ENCODE measurements at places on chromosomes 13 and 19.

GRCh38 chr13:43965459-43965845 lies 85.7 kb downstream of the LACC1 start:
- no peak for DNase-seq

GRCh38 chr19:16849168-16849567 lies 20.0 kb downstream of the SIN3B start:
- DNase-seq: no peak

- no peak for DNase-seq
These were observed 85.5 kb upstream of the FGF14 start for GRCh38 chr13:102487330-102487729.

- DNase-seq: no peak
These were observed 41.2 kb downstream of the MIPEP start for GRCh38 chr13:23848019-23848418.

DNA sequence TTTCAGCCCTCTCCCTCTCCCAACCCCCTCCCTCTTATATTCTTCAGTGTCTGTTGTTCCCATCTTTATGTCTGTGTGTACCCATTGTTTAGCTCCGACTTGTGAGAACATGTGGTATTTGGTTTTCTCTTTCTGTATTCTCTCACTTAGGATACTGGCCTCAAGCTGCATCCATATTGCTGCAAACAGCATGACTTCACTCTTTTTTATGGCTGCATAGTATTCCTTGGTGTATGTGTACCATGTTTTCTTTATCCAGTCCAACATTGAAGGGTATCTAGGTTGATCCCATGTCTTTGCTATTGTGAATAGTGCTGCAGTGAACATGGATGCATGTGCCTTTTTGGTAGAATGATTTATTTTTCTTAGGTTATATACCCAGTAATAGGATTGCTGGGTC lies 17.8 kb downstream of the NHLRC3 start:
- DNase-seq: no peak

GRCh38 chr19:48970139-48970766 lies 5.1 kb downstream of the FTL start:
- DNase-seq: no peak

- DNase-seq: no peak
These were observed 8.5 kb downstream of the TBC1D4 start for GRCh38 chr13:75473468-75473867.

DNA sequence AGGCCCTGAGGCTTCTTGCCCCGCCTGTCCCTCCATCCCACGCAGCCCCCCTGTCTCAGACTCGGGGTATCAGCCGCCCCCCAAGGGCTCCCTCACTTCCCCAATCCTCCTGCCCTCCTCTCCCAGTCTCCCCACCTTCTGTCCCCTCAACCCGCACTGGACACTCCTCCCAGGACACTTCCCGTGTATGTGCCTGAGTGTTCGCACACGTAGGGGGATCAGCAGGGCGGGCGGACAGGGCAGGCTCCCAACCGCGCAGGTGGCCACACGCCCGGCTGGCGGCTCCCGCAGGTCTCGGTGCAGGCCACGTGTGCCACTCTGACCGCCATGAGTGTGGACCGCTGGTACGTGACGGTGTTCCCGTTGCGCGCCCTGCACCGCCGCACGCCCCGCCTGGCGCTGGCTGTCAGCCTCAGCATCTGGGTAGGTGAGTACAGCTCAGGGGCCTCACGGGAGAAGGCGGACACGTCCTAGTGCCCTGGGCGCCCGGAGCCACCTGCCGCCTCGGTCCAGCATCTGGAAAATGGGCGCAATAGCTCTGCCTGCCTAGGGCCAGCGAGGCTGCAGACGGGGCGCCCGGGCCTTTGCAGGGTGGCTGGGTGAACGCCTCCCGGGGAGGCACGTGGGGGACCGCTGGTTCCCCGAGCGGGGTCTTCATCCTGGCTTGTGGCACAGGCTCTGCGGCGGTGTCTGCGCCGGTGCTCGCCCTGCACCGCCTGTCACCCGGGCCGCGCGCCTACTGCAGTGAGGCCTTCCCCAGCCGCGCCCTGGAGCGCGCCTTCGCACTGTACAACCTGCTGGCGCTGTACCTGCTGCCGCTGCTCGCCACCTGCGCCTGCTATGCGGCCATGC lies 2.3 kb downstream of the KISS1R start:
- no peak for DNase-seq

GRCh38 chr19:35294328-35294727 lies 2.4 kb downstream of the MAG start:
- no peak for DNase-seq

DNA sequence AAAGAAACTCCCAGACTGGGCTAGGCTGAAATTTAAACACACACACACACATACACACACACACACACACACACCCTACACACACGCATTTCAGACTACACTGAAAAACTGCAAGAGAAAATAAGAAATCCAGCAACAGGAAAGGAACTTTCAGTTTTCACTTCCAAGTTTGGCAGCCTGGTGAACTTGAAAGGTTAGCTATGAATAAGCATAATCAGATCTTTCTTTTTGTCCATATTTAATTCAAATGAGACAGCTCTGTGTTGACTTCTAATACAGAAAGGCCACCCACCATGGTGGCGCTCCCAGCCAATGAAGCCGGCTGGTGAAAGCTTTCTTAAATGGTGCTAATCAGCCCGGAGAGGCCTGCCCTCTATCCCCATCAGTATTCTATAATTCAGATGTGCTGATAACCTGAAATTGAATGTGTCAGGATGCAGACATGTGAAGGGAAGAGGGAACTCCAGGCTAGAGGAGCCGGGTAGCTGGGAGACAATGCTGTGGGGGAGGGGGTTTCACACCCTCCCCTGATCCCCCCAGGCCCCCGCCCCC lies 108.3 kb upstream of the ZNF536 start:
- DNase-seq: no peak

DNA sequence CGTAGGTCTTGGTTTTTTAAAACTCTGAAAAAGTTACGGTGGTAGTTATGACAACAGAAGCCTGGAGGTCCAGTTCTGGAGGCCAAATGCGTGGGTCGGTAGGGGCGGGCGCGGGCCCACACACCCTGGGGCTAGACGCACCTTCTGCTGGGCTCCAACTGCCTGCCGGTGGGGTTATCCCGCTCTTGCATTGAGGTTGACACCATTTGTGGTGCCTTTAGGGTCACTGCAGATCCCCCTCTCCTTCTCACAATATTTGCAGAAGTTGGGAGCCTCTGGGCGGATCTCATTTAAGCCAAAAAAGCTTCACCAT lies 81.6 kb downstream of the CHST8 start:
- DNase-seq: no peak

GRCh38 chr19:7534531-7535046 lies 928 bp upstream of the PNPLA6 start:
- DNase-seq: no peak

- peak; percentile 57 for DNase-seq
These were observed 1.9 kb downstream of the FOXO1 start for GRCh38 chr13:40664350-40665125.

GRCh38 chr19:47176627-47177090 lies 46.0 kb downstream of the SAE1 start:
- DNase-seq: peak; percentile 34

GRCh38 chr13:71644579-71644978 lies 222.4 kb downstream of the DACH1 start:
- DNase-seq: no peak
